ENCODE measurements at places on chromosomes 7 and 10.

- peak; percentile 22 for DNase-seq
Measured at GRCh38 chr7:135375908-135376699, 133.8 kb downstream of the CNOT4 start.

DNA sequence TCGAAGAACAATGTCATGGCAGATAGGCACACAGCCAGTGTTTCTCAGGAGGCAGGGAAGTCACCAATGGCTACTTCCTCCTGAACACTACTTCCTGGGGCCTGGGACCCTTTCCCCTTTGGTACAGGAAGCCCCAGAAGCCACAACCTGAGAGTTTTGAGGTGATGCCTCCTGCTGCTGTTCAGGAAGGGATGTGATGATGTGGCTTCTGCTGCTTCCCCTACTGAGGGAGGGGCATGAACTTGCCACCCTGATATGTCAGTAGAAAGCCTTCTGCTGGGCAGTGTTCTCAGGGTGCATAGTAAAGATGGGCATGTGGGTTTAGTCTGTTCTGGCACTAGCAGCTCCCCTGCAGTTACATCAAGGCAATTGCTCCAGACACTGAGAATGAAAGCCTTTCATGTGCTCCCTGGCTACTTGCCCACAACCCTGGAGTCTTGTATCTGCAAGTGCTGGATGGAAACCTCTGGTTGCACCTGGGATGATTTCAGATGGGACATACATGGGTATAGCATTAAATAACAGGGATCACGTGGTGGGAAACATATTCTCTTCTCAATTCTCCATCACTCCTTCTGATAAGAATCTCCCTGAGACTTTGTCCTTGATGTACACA is 69.3 kb downstream of the ADRA2A start:
- DNase-seq = no peak

DNA sequence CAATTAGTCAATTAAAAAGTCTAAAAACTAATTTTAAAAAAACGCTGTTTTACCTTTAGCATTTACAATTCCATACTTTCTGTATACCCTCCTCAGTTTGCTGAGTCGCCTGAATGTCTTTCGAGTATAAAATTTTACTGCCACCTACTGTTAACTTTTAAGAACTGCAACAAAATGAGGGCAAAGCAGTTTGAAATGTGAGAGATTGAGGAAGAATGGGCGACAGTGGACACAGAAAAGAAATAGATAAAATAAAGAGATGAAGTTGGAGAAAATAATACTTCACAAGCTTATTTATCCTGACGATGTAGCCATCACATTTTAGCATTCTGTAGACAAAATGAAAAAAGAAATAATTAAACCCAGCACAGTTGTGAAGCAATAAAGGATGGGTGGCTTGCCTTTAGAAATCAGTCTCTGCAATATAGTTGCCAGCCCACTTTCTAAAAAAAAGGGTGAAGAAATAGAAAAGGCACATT is 110.8 kb upstream of the PTN start:
- DNase-seq = peak; percentile 49

GRCh38 chr10:118720685-118721538 is 33.9 kb downstream of the CACUL1 start:
- peak; percentile 36 for DNase-seq

DNA sequence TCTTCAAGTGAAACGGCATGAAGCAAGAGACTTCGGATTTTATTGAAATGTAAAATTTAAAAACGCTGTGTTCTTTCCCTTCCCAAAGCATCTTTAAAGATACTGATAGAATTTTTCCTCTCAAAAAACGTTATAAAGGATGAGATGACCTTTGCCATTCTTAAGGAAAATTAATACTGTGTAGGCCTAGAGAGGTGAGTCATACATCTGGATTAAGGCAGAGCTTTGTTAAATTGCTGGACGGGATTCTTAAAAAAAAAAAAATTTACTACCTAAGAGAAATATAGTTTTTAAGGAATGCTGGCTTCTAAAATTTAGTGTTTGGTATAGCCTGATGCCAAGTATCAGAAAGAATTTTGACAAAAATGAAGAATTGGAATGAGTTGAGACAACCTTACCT is 6.3 kb upstream of the HBP1 start:
- no peak for DNase-seq

GRCh38 chr7:141484907-141485306 is 66.3 kb upstream of the AGK start:
- DNase-seq = no peak

DNA sequence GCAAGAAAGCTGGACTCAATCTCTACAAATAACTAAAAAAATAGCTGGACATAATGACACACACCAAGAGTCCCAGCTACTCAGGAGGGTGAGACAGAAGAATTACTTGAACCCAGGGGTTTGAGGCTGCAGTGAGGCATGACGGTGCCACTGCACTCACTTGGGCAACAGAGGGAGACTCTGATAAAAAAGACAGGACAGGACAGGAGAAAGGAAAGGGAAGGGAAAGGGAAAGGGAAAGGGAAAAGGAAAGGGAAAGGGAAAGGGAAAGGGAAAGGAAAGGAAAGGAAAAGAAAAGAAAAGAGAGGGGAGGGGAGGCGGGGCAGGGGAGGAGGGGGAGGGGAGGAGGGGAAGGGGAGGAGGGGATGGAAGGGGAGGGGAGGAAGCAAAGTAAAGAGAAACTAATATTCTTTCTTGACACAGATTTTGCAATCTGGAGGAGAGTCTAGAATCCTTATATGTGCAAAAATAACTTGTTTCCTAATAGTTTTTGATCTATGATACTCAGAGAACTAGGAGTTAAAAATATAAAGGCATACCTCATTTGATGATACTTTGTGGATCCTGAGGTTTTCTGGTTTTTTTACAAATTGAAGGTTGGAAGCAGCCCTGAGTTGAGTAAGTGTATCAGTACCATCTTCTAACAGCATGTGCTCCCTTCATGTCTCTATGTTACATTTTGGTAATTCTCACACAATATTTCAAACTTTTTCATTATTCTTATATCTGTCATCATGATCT is 8.0 kb downstream of the SAR1A start:
- no peak for DNase-seq

GRCh38 chr10:11906714-11907113 is 83.6 kb downstream of the PROSER2 start:
- no peak for DNase-seq

DNA sequence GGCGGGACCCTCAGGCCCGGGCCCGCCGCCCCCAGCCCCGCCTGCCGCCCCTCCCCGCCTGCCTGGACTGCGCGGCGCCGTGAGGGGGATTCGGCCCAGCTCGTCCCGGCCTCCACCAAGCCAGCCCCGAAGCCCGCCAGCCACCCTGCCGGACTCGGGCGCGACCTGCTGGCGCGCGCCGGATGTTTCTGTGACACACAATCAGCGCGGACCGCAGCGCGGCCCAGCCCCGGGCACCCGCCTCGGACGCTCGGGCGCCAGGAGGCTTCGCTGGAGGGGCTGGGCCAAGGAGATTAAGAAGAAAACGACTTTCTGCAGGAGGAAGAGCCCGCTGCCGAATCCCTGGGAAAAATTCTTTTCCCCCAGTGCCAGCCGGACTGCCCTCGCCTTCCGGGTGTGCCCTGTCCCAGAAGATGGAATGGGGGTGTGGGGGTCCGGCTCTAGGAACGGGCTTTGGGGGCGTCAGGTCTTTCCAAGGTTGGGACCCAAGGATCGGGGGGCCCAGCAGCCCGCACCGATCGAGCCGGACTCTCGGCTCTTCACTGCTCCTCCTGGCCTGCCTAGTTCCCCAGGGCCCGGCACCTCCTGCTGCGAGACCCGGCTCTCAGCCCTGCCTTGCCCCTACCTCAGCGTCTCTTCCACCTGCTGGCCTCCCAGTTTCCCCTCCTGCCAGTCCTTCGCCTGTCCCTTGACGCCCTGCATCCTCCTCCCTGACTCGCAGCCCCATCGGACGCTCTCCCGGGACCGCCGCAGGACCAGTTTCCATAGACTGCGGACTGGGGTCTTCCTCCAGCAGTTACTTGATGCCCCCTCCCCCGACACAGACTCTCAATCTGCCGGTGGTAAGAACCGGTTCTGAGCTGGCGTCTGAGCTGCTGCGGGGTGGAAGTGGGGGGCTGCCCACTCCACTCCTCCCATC is 82.7 kb downstream of the PAX2 start:
- DNase-seq = peak; percentile 74

DNA sequence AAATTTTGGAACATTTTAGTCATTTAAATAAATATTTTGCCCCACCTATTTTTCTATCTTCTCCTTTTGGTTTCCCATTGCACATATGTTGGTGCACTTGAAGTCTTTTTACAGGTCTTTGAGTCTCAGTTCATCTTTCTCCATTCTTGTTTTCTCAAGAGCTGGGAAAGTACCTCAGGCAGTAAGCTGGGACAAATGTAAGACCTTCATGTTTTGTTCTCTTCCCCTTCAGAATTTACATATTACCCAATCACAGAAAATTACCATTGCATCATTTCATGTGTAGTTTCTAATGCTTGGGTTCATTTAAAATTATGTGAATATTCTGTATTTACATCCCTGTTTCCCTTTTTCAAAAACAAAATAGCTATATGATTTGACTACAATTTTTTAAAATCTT is 1150.0 kb upstream of the POT1 start:
- no peak for DNase-seq

- no peak for DNase-seq
Measured at GRCh38 chr10:120761951-120762350, 89.2 kb upstream of the WDR11 start.

GRCh38 chr7:64802699-64803098 is 8.5 kb downstream of the ZNF138 start:
- DNase-seq = no peak

DNA sequence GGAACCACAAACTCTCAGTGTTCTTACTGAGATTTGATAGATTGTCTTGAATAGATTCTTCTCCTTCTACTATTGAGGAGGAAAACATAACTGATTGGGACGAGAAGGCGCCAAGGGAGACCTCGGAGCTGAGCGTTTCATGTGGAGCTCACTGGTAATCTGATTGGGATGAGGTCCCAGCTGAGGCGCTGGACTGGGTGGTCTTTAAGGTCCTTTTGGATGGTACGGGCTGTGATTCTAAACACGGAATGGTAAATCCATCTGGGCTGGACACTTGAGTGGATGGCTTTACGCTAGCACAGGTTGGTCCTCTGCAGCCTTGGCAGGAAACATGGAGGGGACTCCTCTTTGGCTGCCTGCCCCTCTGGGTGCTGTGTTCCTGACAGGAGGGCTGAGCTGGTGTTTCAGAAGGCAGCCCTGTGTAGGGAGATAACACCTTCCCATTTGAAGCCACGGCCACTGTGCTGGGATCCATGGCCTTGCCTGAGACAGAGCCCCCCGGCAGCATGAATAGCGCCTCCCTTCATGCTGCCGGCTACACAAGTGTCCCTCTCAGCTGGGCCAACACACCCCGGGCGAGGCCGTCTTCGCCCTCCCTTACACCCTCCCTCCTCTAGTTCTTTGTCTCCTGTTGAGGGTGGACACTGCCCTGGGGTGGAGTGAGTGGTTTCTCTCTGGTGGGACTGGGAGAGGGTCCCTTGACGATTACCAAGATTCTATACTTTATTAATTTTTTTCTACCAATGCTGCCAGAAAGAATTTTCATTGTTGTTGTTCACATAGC is 203.2 kb upstream of the SHH start:
- DNase-seq = no peak

GRCh38 chr10:132001238-132001972 is 19.7 kb upstream of the BNIP3 start:
- DNase-seq = no peak

DNA sequence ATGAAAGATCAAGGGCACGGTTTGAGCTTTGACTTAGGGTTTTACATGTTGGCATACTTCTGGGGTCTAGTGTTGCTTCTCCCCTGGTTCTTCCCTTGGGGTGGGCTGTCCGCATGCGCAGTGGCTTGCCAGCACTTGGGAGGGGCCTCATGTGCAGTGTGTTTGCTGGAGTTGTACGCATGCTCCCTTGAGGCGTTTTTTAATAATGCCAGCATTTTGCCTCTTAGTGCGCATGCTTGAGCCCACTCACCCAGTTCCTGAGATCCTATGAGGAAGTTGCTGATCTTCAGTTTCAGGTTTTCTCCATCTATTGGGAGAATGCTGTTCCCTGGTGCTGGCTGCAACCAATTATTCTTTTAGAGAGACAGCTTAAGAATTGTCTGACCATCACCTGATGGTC is 113.4 kb upstream of the GPR141 start:
- DNase-seq = no peak

DNA sequence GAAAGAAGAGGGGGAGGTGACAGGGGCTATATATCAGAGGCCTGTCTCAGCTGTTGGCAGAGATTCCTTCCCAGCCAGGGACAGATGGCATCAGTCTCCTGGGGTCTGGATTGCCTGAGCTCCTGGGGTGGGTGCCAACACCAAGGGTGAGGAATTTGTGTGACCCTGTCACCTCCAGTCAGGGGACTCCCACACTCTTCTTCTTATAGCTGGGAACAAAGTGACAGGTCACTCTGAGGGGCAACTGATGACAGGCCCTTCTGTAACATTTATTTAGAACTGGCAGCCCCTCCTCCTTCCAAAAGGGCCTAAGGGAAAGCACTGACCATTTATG is 53.7 kb upstream of the DUSP5 start:
- no peak for DNase-seq

DNA sequence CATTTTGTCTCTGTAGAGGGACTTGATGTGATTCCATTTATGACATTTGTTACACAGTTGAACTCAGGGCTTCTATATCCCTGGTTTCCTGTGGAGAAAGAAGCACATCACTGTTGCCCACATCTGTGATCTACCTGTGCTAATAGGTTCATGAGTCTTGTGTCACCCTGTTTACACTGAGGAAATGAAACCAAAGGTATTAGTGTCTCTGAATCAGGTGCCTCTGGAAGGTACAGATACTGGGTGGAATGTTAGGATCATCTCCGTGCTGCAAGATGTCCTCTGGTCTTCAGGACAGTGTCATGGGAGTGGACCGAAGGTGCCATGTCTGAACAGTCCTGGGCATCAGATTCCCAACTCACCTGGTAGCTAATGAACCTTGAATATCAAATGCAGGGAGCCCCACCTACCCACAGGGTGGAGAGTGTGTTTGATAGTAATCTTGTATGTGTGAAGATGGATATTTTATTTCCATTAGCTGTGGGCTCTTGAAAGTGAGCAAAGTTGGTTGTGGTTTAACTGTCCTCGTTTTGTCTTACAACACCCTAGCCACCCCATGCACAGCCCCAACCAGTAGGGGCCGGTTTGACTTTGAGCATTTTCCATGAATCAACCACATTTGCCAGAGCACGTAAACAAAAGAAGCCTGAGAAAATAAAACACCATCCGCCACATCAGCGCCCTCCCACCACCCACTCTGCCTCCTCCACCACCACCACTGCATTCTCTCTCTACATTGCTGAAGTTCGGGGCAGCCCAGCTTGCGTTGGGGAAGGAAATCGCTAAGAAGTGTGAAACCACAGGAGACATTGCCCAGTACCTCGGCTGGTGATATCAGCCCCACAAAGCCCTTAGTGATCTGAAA is 40.7 kb downstream of the TARP start:
- no peak for DNase-seq

Data from AG20443 (cell line).